ENCODE measurements at places on chromosomes 1 and 21.

- DNase-seq = no peak
Observed at GRCh38 chr1:30900931-30901560, 7.5 kb downstream of the SDC3 start.

DNA sequence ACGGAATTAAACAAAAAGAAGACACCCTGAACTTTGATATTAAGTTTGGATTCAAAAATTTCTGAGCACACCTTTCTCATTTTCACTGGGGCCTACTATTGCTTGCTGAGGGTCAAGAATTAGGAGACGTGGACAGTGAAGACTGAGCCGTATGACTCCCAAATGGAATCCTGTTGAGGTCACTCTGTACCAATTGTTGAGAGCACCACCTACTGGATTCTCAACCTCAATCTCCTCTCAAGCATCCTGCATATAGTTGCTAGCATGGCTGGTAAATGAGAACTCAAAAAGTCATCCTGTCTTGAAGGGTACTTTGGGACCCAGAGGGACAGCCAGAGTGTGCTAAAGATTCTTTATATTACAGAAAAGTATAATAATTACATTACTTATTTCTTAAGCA, 20.2 kb upstream of the MTR start:
- no peak for DNase-seq

- DNase-seq = no peak
Observed at GRCh38 chr1:203328714-203329122, 22.2 kb downstream of the FMOD start.

- DNase-seq = no peak
Observed at GRCh38 chr1:229717786-229718576, 91.9 kb downstream of the URB2 start.

DNA sequence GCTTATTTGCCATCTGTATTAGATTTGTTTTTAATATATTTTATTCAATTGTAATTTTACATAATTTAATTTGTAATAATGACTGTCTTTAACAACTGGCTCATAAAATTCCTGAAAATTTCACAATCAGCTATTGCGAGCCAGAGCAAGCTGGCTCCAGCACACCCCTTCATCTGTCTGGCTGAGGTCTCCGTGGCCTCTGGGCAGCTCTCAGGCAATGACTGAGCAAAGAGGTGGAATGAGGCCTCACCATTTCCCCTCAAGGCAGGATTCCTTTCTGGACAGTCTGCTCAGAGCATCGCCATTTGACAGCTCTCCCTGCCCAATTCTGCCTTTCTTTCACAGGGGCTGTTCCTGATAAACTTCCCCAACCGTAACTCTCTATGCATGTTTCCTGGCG, 5.8 kb upstream of the KANK4 start:
- DNase-seq = no peak

GRCh38 chr1:113793878-113794834, 18.1 kb downstream of the RSBN1 start:
- no peak for DNase-seq

- DNase-seq = no peak
Observed at GRCh38 chr1:97044159-97044760, 322.7 kb downstream of the PTBP2 start.

- no peak for DNase-seq
Observed at GRCh38 chr1:154454386-154455120, 47.5 kb upstream of the TDRD10 start.

DNA sequence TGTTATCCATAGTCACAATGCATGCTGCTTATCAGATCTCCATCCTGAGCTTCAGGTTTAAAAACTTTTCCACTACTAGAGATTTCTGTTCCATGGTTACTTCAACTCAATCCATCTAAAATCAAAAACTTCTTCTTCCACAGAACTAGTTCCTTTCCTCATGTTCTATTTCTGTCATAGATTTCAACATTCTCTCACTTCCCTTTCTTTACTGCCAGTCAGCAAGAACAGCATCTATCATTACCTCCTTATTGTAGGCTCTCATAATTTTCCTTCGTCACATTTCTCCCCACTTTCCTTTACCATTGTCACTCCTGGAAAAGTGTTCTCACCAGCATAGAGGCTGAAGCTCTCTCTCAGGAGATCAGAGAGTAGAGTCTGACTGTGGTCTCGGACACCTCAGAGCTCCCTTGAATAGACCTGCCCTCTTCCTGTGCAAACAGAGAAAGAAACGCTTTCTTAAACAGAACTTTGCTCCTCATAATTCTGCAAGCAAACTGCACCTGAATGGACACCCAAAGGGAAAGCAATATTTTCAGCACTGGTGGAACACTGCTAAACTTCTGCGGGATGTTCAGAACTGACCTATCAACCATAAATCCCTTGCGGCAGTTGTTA, 48.7 kb upstream of the KIRREL1 start:
- DNase-seq = no peak

DNA sequence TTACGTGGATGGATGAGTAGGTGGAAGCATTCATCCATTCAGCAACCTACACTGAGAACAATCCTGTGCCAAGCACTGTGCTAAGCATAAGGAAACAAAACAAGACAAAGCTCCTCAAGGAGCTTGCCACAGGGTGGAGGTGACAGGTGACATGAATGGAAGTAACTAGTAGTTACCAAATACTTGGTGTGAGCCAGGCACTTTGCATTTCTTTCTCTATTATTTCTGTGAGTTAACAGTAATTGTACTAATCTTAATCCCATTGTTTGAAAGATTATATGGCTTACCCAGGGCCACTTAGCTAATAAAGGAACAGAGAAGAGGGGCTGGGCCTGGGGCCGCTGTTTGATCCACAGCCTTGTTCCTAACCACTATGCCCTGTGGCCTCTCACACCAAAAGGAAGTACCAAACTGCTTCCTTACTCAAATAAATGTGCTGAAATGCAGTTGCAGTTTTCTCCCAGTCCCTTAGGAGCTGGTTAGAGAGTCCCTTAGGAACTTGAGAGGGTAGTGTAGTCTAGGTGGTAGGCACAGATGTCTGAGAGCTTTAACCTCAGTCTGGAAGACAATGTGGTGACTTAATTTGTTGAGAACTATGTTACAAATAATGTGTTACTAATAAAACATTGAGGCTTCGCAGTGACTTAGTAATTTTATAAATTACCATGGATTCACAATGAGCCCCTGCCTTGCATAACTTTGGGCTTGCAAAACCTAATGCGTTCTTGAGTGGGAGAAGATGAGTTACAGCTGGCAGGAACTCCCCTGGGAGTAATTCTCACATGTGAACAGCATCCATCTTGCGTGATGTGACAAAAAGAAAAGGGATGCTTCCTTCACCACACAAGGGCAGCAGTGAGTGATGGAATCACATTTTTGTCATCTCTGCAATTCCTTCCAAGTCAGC, 69.8 kb downstream of the MPZL1 start:
- DNase-seq = no peak

DNA sequence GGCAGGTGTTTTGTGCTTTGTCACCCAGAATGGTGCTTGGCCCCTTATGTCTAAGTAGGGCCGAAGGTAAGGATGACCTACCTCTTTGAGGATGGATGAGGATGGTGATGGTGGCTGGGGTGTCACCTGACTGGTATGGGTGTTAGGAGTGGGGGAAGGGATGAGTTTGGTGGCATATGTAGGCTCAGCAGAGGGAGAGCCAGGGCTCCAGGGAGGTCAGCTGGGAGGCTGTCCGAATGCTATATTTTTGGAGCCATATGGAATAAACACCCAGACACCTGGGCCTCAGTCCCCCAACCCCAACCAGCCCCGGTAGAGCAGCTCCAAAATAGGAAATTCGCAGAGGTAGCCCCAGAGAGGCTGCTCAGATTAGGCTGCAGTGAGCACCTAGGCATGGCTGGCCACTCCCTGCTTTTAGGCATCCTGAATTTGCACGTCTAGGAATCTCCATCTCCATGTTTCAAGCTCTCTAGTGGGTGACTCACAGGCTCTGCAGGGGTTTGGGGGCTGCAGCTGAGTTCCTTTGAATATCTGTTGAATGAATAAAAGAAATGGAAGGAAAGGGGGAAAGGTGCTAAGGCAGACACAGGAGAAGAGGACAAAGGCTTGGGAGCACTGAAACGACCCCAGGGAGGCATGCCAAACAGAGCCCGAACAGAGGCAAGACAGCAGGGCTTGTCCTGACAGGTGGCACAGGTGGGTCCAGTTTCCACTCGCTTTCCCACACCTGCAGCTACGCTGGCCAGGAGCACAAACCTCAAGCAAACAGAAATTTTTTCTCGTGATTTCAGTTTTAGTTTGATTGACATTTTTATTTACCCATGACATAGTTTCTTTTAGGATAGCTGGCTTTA, 135.3 kb upstream of the EDN2 start:
- DNase-seq = no peak

GRCh38 chr1:8746554-8746953, 70.9 kb downstream of the RERE start:
- DNase-seq = no peak

- no peak for DNase-seq
Observed at GRCh38 chr1:179831225-179831624, 46.4 kb downstream of the TOR1AIP2 start.

- DNase-seq = no peak
Observed at GRCh38 chr1:25051504-25051903, 121.4 kb upstream of the RUNX3 start.

DNA sequence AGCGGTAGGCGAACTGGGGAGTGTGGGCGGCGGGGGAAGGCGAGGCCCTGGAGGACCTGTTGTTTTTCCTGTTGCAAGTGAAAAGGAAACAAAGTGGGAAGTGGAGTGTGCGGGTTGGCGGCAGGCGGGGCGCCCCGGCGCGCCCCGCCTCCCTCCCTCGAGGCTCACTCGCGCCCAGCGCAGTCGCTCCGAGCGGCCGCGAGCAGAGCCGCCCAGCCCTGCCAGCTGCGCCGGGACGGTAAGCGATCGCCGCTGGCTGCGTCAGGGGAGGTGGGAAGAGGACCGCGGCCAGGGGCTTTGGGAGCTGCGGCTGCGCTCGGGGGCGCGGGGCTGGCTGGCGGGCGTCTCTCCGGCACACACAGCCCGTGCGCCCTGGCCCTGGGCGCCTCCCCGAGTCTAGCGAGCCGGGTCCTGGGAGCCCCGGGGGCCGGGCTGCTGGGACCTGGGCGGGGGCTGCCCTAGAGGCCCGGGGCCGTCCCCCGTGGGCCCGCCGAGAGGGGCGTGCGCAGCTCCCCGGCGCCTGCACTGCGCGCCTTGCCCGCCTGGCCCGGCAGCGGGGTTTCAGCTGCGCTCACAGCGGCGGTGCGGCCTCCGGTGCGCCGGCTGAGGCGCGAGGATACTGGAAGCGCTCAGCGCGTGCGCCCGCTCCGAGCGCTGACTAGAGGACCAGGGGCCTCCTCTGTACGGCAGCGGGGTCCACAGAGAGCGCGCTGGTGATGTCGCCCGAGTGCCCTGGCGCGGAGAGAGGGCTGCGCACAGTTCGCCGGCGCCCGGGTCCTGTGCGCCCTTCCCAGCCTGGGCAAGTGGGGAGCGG, at the start of gene PIK3CD:
PIK3CD (plus strand) TSS at position 167 of the 814 bp plus-strand sequence. CDS start 58,725 bp downstream, outside the sequence.
- DNase-seq = no peak

DNA sequence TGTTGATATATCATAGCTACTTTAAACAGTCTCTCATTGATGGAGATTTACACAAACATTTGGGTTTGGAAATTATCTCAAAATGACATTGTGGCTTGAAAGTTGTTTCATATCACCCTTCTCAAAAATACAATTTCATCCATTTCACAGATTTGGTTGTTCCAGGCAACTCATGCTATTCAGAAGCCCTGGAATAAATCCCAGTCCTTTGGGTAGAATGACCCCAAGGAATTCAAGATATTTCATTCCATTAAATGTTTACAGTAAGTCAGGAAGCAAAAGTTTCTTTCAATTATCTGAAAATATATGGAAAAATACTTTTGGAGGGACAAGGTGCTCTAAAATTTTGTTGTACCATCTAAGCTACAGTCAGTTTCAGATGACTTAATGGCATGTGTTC, 27.1 kb downstream of the MPZL1 start:
- DNase-seq = no peak

- no peak for DNase-seq
Observed at GRCh38 chr1:23396380-23396779, 26.7 kb upstream of the ZNF436 start.

DNA sequence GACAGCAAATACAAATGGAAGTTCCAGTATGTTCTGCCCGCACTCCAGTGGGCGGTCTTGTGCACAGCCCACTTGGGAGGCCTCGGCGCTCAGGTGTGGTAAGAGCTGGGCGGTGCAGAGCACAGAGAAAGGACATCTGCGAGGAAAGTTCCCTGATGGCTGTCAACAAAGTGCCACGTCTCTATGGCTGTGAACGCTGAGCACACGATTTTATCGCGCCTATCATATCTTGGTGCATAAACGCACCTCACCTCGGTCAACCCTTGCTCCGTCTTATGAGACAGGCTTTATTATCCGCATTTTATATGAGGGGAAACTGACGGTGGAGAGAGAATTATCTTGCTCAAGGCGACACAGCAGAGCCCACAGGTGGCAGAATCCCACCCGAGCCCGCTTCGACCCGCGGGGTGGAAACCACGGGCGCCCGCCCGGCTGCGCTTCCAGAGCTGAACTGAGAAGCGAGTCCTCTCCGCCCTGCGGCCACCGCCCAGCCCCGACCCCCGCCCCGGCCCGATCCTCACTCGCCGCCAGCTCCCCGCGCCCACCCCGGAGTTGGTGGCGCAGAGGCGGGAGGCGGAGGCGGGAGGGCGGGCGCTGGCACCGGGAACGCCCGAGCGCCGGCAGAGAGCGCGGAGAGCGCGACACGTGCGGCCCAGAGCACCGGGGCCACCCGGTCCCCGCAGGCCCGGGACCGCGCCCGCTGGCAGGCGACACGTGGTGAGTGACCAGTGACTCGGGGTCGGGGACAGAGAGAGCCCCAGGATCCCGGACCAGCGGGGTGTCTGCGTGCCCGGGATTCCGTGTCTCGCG, at the start of gene IL12RB2:
IL12RB2 (plus strand) TSS at position 623 of the 810 bp plus-strand sequence. CDS start 12,496 bp downstream, outside the sequence.
- no peak for DNase-seq

DNA sequence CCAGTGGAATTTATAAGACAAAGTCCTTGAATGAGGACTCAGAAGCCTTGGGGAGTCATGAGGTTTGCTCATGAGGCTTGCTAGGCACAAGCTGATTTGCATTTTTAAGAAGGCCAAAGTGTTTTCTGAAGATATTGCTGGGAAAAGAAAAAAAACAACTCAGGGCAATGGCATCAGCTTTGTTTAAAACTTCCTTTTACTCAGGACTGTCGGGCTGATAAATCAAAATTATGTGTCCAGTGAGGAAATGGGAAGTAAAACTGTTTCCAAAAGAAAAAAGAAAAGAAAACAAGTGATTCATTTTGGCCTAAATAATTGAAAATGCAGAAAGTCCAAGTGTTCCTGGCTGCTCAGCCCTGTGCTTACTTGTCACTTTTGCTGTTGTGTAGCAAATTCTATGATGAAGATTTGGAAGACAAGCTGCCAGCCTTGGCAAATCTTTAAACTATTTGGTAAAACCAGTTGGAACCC, 282.4 kb downstream of the HLX start:
- DNase-seq = no peak

GRCh38 chr1:154557248-154557938, 1.1 kb downstream of the UBE2Q1 start:
- no peak for DNase-seq

- no peak for DNase-seq
Observed at GRCh38 chr1:152130186-152130585, 14.9 kb upstream of the TCHH start.

DNA sequence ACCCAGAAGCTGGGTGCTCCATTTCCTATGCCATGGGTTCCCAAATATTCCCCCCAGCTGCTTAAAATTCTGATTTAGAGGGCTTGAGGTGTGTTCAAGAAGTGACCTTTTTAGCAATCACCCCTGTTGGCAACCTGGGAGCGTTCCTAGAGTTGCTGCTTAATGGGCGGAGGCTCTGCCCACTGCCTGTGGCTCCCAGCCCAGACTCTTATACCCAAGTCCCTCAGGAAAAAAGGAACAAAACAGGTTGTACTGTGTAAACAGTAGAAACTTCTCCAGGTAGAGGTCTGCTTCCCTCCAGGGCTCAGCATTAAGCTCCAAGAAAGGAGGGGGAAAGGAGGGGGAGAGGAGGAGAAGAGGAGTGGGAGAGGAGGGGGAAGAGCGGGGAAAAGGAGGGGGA, 14.6 kb upstream of the TENT5C start:
- DNase-seq = no peak
